ENCODE measurements at places on chromosomes 3 and 15.

GRCh38 chr3:38229036-38229435 lies 36.6 kb upstream of the SLC22A13 start:
- DNase-seq = no peak

DNA sequence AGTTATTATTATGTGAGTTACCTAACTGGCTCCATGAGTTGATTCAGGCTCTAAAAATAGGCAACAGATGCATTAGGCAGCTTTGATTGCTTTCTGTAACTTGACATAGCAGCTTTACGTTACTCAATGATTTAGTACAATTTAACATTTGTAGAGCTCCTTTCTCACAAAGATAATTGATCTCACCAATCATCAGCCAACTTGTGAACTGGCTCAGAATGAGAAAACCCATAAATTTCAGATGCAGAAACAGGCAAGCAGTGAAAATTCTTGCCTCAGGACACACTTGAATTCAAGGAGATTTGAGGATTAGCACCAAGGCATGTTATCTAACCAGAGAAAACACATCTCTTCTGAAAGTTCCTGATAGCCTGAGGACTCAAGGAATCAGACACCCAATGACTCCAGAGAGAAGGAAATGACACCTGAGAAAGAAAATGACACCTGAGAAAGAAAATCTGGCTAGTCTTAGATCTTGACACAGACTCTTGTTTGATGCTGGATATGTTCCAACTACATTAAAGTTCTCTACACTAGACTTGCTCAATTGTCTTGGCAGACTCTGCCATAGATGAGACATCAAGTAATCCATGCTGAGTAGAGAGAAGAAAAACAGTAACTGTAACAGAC lies 315.1 kb upstream of the CBLB start:
- DNase-seq = no peak

DNA sequence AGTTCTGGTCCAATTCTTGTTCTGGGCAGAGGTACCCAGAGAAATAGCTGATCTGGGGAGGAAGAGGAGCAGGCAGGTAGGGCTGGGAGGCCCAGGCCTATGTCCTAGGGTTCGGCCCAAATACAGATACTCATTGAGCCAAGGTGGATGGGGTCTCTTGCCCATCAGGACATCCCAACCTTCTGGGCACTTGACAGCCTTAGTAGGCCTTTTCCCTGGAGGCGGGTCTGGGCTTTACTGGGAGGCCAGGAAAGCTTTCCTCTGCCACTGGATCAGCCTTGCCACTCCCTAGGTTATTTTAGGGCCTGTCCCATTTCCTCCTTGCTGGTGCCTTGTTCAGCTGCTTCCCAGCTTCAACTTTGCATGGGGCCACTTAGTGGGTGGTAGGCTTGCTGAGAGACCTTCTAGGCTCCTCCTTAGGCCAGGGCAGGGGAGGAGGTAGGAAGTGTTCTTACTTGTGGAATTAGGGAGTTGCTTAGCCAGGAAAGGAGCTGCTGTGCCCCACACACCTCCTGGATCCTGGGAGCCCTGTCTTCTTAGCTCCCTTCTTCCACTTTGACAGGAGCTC lies 9.7 kb downstream of the TEX264 start:
- DNase-seq = no peak

DNA sequence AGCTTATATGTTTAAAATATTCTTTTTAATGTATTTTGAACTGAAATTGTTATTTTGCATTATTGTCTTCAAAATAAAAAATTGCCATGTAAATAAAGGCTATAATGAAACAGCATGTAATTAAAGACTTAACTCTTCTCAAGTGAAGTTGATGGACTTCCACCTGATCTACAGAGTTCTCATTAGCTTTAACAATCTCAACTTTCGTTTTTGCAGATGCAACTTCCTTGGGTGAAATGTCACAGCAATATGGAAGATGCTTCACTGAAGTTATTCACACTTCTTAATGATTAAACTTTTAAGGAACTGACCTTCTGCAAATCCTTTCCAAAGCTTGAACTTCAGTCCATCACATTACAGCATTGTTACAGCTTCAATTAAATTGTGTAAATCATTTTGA lies 63.6 kb downstream of the OSTN start:
- DNase-seq = no peak

Data from WTC11 (cell line).